ENCODE measurements at places on chromosomes 1 and 21.

GRCh38 chr1:53467391-53467790 is 8.2 kb downstream of the DMRTB1 start:
- peak; percentile 43 for DNase-seq

GRCh38 chr1:156260896-156261295 is 13.0 kb upstream of the PAQR6 start:
- no peak for DNase-seq

DNA sequence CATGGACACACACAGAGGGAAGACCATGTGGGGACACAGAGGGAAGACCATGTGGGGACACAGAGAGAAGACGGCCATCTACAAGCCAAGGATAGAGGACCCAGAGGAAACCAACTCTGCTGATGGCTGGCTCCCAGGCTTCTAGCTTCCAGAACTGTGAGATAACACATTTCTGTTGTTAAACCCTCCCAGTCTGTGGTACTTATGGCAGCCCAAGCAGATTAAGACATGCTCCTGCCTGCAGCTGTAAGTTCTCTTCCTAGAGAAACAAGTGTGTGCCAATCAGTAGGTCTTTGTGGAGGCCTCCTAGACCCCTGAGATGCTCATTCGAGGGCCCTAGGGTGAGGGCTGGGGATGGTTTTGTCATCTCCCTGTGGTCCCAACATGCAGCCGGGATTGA is 2.7 kb downstream of the AGT start:
- DNase-seq, result no peak

DNA sequence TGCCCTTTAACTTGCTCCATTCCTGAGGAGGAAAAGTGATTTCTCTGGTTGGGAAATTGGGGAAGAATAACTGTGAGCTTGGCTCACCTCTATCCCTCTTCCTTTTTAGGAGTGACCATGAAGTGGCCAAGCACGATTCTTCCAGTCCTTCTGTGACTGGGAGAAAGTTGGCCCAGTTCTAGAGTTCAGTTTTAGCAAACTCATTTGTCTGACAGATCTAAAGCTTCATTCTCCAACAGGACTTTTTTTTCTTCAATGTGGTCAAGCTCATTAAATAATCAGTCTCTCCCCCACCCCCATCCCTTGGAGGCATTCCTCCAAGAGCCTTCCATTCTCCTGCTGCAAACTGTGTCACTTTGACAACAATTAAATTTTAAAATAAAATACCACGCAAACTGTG is 6.4 kb upstream of the AGL start:
- DNase-seq, result no peak

GRCh38 chr1:63829349-63830327 is 55.8 kb downstream of the ROR1 start:
- DNase-seq, result no peak

DNA sequence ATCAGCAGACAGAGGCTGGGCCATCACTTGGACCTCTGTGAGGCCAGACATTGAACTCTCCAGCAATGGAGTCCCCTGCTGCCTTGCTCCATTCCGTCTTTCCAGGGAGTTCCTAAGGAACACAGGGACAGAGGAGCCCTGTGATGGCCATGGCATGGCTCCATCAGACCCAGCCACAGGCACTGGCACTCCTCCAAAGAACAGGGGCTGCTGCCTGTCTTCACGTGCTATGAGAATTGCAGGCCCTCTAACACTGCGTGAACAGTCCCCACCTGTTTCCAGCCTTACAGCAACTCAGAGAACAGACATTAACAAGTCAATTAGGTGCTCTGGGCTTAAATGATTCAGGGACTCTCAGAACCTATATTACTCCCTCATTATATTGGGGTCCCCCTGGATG is 140.8 kb downstream of the ASTN1 start:
- DNase-seq, result no peak

DNA sequence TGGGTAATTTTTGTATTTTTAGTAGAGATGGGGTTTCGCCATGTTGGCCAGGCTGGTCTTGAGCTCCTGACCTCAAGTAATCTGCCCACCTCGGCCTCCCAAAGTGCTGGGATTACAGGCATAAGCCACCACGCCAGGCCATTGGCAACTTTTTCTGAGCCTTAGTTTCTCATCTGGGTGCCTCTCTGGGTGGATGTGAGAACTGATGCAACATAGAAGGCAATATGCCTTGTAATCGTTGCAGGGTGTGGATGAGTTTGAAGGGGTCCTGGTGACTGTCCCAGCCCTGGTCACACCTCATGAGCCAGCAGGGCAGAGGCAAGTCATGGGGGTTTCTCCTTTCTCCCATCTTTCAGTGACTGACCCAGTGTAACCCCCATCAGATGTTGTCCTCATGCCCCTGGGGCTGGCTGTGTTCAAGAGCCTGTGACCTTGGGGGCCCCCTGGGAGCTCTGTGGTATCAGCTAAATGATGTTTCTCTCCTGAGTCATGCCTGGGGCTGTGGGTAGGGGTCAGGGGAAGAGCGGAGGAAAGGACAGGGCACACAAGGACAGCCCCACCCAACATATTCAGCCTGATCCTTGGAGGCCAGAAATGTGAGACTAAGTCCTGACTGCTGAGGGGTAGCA is 3.6 kb downstream of the COL9A2 start:
- no peak for DNase-seq

GRCh38 chr1:102821707-102822106 is 286.6 kb downstream of the COL11A1 start:
- DNase-seq, result no peak

GRCh38 chr1:77412069-77412819 is 130.4 kb downstream of the AK5 start:
- no peak for DNase-seq

- DNase-seq, result no peak
These were observed 565 bp downstream of the WLS start for GRCh38 chr1:68231627-68232288.

- DNase-seq, result no peak
These were observed 54.4 kb upstream of the WNT2B start for GRCh38 chr1:112454316-112454715.

DNA sequence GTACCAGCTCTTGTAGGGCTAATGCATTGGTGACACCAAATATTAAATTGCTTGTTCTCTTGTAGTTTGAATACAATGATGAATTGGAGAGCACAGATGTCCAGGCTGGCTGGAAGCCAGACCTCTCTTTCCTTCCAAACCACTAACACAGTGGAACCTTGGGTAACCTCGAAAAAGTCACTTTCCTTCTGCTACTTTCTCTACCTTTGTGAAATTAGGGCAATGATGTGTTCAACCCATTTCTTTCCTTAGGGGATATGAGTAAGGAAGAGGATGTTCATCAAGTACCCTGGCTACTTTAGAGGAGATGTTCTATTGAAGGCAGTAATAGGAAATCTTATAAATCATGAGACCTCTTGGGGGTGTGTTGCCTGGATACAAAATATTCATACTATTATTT is 55.7 kb downstream of the XCL2 start:
- no peak for DNase-seq

- DNase-seq, result no peak
These were observed 57.0 kb downstream of the CAMTA1 start for GRCh38 chr1:6842301-6842700.

GRCh38 chr21:27339902-27340301 is 373.0 kb upstream of the ADAMTS5 start:
- no peak for DNase-seq

DNA sequence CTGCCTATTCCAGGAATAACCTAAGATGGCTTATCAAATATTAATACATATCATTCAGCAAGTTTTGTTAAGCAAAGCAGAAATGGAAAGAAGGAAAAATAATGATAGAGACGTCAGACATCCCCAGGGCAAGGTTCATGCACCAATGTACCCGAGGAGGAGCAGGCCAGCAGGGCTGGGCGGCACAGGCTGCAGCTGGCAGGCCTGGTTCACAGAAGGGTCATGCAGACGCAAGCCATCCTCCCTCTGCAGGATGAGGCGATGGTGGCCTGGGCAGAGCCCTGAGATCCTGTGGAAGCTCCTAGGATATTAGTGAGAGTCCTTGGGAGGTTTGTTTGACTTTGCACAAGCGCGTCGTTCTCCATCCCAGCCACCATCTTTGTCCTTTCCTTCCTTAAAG is 30.0 kb downstream of the BATF3 start:
- no peak for DNase-seq

DNA sequence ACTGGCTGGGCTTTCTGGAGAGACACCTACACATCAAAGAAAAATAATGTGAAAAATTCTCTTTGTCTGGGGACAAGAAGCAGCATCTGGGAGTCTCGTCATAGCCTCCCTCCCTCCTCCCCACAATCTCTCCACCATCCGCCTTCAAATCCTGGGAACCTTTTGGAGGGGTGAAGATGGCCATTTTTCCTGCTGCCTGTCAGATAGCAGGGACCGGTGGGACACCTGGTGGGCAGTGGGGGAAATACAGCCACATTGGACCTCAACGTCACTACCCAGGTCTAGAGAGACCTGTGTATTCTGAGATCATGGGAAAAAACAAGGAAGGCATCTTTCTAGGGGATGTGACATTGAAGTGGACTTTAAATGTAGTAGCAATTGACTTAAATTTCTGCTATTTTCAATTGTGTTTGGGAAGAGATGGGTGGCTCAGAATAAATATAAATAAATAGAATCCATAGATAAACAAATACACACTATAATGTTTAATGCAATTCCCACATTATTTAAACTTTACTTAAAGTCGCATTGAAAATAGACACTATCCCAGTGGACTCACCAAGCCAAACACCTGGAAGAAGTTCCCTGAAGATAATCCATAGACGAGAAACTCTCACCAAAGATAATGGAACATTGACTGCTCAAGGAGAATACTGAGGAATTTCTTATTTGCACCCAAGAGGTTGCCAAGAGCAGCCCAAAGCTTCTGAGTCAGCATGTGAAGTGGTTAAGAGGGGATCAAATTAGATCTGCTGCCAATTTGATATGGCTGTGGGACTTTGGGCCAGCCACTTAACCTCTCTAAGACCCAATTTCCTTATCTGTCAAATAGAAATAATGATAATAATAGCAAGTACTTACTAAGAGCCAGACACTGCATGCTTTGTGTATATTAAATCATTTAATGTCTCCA is 147.6 kb upstream of the CAMK1G start:
- peak; percentile 38 for DNase-seq

DNA sequence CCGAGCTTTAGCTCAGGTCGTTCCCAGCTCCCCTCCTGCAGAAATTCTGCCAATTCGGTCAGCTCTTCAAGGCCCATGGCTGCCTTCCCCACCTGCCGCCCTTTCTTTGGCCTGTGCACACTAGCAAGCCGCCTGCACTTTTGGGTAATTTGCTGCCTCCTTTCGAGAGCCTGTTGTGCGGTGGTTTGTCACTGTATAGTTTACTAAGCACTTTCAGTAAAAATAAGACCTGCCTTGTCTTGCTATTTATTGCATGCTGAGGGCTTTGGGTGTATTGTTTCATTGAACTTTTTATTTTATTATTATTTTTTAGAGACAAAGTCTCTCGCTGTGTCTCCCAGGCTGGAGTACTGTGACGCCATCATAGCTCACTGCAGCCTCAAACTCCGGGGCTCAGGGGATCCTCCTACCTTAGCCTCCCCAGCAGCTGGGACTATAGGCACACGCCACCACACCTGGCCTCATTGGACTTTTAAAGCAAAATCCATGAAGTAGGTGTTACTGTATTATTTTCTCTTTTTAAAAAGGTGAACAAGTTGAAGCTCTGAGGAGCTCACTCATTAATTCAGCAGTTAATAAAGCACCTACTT is 1.1 kb upstream of the FABP3 start:
- no peak for DNase-seq

DNA sequence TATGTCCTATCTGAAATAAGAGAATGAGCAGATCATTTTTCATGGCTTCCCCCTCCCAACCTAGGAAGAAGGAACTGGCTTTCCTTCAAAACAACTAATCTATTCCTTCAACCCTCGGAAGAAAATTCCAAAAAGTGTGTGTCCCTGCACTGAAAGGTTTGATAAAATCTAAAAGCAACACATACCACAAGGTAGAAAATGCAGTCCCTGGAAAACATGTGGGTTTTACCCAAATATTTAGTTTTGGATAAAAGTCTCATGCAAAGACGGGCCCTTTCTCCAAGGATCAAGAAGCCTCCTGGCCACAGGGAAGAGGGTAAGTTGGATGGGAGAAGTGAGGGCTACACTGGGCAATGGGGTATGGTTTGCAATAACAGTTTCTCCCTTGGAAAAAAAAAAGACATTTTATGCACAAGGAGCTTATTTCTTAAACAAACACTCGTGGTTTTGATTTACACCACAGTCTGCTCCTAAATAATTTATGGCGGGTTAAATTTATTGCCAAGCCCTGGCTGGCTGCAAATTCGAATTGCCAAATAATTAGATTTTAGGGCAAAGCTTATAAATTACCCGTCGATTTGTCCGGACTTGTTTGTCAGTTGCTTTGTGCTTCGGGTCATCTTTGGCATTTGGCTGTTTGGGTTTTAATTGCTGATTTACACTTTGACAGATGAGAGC is 28.9 kb downstream of the ERI3 start:
- DNase-seq, result no peak

DNA sequence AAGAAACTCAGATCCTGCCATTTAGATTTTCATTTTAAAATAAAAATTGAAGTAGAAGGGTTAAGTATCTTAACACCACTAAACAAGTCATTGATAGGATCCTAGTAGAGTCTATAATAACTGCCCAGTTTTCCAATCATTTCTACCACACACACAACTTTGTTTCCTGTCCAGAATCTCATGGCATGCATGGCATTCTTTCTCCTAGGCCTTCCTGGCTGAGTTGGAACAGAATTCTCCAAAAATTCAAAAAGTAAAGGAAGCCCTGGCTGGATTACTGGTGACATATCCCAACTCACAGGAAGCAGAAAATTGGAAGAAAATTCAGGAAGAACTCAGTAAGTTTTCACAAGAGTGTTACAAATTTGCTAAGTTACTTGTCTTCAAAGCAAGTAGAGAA is 111.4 kb upstream of the BMP8A start:
- DNase-seq, result no peak

GRCh38 chr1:118075116-118075515 is 109.9 kb downstream of the SPAG17 start:
- DNase-seq, result no peak

GRCh38 chr1:231073331-231073730 is 33.3 kb upstream of the FAM89A start:
- no peak for DNase-seq

- no peak for DNase-seq
These were observed 34.1 kb downstream of the CDCP2 start for GRCh38 chr1:54118704-54119103.

GRCh38 chr1:74963120-74963519 is 171.1 kb upstream of the LHX8 start:
- DNase-seq, result no peak

DNA sequence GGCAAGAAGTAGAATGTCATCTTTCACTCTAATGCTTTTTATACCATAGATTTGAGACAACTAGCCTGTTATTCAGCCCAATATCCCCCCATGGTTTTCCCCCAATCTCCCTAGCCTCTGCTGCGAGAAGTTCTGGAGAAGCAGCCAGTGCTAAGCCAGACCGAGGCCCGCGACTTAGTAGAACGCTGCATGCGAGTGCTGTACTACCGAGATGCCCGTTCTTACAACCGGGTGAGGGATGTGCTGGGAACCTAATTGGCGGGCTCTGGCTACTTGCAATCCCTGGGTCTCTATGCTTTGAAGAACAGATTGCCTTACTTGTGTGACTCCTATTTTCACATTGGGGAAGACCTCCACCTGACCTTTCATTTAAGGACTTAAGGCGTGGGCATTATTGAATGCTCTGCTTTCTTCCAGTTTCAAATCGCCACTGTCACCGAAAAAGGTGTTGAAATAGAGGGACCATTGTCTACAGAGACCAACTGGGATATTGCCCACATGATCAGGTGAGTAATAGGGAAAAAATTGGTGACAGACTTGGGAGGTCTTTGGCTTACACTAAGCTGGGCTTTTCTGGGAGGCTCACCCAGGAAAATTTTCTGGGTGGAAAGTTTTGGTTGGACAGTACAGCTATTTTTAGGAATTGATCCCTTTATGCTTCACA is 1.9 kb downstream of the PSMB4 start:
- no peak for DNase-seq

All from GDM1 (cell line).